ENCODE measurements at places on chromosomes 2 and 18.

DNA sequence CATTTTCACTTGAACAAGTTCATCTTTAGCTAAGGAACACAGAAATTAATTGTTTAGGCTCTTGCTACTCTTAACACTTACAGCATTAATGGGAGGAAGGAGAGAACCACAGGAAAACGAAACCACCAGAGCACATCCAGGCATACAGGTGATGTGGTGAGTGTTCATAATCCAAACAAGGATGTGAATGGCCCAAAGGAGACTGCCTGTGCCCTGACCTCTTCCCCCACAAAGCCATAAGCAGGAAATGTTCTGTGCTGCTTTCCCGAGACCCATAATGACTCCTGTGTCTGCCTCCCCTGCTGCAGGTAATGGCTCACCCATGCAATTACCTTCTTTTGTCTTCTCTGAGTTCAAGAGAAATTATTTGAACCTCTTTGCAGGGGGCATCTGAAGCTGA is 295.9 kb upstream of the LINC00305 start:
- DNase-seq, result no peak

DNA sequence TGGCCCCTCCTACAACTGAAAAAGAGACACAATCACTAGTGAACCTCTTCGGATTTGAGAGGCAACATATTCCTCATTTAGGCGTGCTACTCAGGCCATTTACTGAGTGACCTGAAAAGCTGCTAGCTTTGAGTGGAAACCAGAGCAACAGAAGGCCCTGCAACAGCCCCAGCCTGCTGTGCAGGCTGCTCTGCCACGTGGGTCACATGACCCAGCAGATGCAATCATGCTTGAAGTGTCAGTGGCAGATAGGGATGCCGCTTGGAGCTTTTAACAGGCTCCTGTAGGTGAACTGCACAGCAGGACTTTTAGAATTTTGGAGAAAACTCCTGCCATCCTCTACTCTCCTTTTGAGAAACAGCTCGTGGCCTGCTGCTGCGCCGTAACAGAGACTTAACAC is 578.6 kb upstream of the RAB6C start:
- no peak for DNase-seq

DNA sequence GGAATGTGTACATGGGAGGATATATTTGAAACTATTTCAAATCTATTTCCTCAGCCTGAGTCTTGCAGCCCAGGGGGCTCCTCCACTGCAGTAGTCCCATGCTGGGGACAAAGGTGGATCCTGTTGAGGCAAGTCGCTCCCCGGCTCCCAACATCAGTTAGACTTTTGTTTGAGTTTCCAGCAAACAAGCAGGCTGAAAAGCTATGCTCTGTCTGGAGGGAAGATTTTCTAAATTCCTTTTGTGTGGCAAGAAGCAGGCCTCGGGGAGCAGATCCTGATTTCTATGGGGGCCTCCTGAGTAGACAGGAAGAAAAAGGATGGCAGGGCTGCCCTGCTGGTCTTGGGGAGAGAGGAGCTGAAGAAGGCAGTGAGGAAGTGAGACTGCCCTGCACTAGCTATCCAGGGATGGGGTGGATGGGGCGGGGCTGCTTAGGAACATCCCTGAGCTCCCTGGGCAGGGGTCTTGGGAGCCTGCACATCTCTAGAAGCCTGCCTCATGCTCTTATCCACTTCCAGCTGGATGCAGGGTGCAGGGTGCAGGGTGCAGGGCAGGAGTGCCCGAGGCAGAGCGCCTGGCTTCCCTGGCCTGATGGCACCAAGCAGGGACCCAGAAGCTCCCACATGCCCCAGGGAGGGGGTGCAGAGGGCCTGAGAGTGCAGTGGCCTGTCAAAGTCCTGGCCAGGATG is 6.0 kb upstream of the CIB4 start:
- no peak for DNase-seq

DNA sequence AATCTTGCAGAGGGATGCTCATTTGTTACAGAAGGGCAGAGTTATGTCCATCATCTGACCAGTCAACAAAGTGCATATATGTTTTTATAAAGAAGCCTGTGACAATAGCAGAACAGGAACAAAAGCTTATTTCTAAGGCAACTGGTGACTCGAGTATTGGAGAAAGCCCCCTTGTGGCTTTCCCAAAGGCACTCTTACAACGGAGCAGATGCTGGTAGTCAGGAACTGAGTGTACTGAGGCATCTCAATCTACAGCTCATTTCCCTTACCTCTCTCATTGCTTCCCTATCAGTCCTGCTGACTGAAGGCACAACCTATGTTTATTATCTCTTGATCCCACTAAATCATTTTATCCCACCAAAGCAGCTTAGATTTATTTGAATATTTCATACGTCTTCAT is 557.1 kb upstream of the CHAC2 start:
- no peak for DNase-seq

- DNase-seq, result no peak
These were observed 716.6 kb downstream of the NRXN1 start for GRCh38 chr2:50315336-50315735.

DNA sequence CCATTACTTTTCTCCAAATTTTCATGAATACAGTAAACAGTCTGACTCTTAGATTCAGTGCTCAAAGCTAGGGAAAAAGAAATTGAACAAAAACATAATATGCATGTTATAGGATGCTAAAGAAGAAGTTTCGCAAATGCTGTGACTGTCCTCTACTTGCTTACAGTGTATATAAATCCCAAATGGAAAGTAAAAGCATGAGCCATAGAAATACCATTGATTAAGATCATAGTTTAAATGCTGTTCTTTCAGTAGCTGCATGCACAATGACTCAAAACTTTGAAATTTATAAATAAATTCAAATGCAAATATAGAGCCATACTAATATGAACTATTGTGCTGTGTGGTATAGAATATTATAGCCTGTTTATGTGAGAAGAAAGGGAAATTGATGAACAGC is 1113.9 kb upstream of the ACVR2A start:
- no peak for DNase-seq

DNA sequence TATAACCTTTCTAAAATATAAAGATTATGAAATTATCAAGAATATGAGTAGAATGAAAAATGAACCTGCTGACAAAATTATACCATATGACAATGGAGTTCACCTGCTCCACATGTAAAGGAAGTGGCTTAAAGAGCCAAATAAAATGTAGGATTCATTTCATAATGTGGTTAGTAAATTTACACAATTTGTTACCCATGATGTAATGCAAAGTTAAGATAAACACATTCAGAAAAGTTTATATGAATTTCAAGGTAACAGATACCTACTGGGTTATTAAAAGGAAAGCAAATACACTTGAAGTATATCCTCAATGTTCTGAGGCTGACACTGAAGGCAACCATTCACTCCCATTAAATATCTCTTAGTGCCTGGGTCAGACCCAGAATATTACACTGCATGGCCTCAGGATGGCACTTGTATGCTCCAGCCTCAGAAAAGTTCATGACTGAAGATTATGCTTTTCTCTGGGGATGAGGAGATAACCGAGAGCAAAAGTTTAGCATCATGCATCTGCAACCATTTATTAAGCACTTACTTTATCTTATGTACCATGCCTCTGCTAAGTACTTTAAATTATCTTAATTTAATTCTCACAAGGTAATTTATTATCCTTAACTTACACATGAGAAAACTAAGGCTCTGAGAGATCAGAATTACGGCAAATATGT is 6.2 kb downstream of the STRN start:
- no peak for DNase-seq

DNA sequence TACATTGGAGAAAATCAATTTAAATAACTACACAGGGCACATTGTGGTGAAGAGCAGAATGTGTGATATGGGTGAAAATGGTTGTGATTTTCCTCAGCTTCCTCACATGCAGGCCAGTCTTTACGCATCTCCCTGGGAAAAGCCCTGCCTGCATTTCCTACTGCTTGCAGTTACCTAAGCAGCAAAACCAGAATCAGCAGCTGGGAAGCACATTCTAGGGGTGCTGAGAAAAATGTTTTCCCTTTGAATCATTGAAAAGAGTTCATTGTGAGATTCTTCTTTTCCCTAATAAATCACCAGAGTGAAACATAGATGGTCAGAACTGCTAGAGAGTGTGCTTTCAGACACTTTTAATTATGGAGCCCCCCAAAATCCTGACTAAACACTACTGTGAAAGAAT is 656.0 kb downstream of the TDRD15 start:
- DNase-seq, result no peak

- DNase-seq, result no peak
These were observed 62.5 kb upstream of the SMAD7 start for GRCh38 chr18:49013291-49013691.
